ENCODE measurements at places on chromosomes 5 and 9. TPM values are rescaled to one million over a fixed set of nuclear protein-coding genes. Genes with fewer than 3 reads are reported as not detected.

- peaks cover 79% of the 10 kb centered on the region for H3K36me3 ChIP-seq
- no peaks in the 10 kb centered on the region for H3K27me3 ChIP-seq
- DNase-seq: peak; percentile 63
- H3K27ac ChIP-seq: peak overlapping the region; percentile 75
- peak overlapping the region; percentile 32 for H3K4me3 ChIP-seq
- peaks cover 77% of the 10 kb centered on the region for H3K4me1 ChIP-seq
These were observed 9.8 kb downstream of the SUB1 start for GRCh38 chr5:32595118-32595517.

- H3K27ac ChIP-seq: peak overlapping the region; percentile 95
- H3K27me3 ChIP-seq: peaks cover 8% of the 10 kb centered on the region
- H3K4me1 ChIP-seq: peaks cover 60% of the 10 kb centered on the region
- peak; percentile 92 for DNase-seq
- peaks cover 2% of the 10 kb centered on the region for H3K36me3 ChIP-seq
These were observed 55.2 kb upstream of the NEK6 start for GRCh38 chr9:124202447-124202971.

GRCh38 chr9:130417602-130418001 is 27.2 kb upstream of the ASS1 start:
- no peak for DNase-seq
- H3K27ac ChIP-seq: no peak overlapping the region
- no peak overlapping the region for H3K4me3 ChIP-seq
- no peaks in the 10 kb centered on the region for H3K36me3 ChIP-seq
- H3K27me3 ChIP-seq: peaks cover 13% of the 10 kb centered on the region

DNA sequence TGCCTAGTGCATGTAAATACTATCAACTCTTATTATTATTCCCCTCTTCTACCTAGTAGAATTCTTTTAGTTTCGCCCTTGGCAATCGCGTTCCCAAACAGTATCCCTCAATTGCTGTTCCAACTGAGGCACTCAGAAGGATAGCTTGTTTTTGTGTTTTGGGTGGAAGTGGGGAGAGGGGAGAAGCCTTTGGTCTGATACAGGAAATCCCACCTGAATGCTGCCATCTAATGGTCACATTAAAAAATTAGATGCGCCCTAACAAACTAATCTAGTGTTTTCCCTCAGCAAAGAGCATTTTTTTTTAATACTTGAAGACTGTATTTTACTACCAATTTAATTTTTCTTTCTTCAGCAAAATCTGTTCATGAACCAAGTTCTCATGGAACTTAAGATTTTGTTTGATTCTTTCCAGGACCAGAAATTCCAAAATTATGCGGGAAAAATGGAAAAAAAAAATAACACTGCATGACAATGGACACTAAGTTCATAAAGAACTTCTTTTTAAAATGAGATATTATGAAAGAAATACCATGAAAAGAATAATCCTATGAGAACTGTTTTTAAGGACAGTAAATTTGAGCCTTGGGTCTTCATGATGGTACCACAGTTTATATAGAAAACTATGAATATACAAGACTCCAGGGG is 22.2 kb upstream of the GLDC start:
- H3K4me3 ChIP-seq: no peak overlapping the region
- H3K36me3 ChIP-seq: no peaks in the 10 kb centered on the region
- no peak overlapping the region for H3K27ac ChIP-seq
- H3K4me1 ChIP-seq: peaks cover 3% of the 10 kb centered on the region
- H3K27me3 ChIP-seq: peaks cover 4% of the 10 kb centered on the region
- DNase-seq: no peak

DNA sequence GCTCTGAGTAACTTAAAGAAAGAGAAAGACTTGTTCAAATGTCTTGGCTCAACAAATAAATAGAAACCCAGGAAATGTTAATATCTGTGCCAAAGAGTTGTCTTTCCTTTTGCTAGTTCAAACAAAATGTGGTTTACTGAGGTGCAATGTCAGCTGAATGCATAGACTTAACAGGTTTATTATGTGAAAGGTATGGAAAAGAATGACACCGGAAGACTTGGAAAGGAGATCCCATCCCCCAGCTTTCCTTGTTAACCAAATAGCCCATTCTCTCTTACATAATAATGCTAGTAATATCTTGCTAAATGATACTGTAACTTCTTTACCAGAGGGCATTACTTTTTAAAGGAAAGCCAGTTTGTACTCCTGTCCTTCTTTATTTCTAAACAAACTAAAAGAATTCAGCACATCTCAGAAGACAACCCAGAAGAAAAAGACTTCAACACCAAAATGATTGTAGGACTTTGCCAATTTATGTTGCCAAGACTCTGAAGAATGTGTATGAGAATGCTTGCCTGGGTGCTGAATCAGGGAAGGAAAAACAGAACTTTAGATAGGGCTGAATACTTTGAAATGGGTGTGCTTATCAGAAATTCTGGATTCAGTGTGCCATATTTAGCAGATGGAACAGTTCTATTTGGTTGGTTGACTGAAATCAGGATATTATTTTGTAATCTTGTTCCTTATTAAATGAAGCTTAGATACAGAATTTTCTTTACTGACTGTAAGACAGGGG is 344.1 kb downstream of the TMEM38B start:
- no peak overlapping the region for H3K4me3 ChIP-seq
- no peak for DNase-seq
- no peak overlapping the region for H3K27ac ChIP-seq
- H3K4me1 ChIP-seq: no peaks in the 10 kb centered on the region
- H3K36me3 ChIP-seq: no peaks in the 10 kb centered on the region

GRCh38 chr5:178474562-178475184 is 115.5 kb downstream of the COL23A1 start:
- peaks cover 4% of the 10 kb centered on the region for H3K4me1 ChIP-seq
- H3K36me3 ChIP-seq: no peaks in the 10 kb centered on the region
- H3K4me3 ChIP-seq: no peak overlapping the region
- DNase-seq: no peak
- H3K27me3 ChIP-seq: no peaks in the 10 kb centered on the region

GRCh38 chr5:122493091-122494021 is 181.3 kb downstream of the SNCAIP start:
- no peaks in the 10 kb centered on the region for H3K4me1 ChIP-seq
- no peaks in the 10 kb centered on the region for H3K36me3 ChIP-seq
- no peak overlapping the region for H3K27ac ChIP-seq
- H3K27me3 ChIP-seq: no peaks in the 10 kb centered on the region
- DNase-seq: no peak

DNA sequence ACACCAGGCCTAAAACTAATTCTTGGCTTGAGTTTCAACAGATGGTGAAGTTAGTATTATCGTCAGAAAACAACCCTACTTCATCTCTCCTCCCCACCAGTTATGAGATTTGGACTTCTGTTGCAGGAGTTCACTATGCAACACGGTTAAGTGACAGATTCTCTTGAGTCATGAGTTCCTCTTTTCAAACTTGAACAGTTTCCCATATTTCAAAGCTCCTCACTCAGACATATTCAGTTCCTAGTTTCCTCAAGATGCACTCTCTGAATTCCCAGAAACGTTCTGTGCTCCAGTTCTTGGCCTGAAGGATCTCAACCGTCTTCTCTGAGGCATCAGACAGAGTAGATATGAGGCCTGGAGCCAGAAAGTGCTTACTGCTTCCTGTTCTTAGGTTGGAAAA is 7.3 kb upstream of the PTGER4 start:
- H3K27me3 ChIP-seq: no peaks in the 10 kb centered on the region
- H3K4me1 ChIP-seq: peaks cover 49% of the 10 kb centered on the region
- H3K27ac ChIP-seq: no peak overlapping the region
- H3K4me3 ChIP-seq: no peak overlapping the region
- no peak for DNase-seq

DNA sequence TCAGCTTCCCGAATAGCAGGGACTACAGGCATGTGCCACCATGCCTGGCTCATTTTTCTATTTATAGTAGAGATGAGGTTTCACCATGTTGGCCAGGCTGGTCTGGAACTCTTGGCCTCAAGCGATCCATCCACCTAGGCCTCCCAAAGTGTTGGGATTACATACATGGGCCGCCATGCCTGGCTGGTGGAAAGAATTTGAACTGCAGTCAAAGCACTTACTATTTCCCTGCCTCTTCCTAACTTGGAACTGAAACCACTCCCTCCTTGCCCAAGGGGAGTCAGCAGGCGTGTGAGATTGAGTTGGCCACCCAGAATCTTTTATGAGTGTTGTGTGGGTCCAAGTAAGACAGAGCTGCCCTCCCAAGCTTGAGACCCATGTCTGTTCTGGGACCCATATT is 86.1 kb upstream of the PTPN3 start:
- no peaks in the 10 kb centered on the region for H3K36me3 ChIP-seq
- H3K4me3 ChIP-seq: no peak overlapping the region

GRCh38 chr5:142819292-142819691 is 49.1 kb downstream of the ARHGAP26 start:
- H3K36me3 ChIP-seq: peaks cover 9% of the 10 kb centered on the region
- peaks cover 64% of the 10 kb centered on the region for H3K4me1 ChIP-seq
- H3K27ac ChIP-seq: no peak overlapping the region
- H3K4me3 ChIP-seq: no peak overlapping the region
- no peaks in the 10 kb centered on the region for H3K27me3 ChIP-seq
- no peak for DNase-seq

GRCh38 chr9:123033864-123034601 is 566 bp downstream of the GPR21 start:
- peaks cover 6% of the 10 kb centered on the region for H3K36me3 ChIP-seq
- no peaks in the 10 kb centered on the region for H3K27me3 ChIP-seq
- H3K27ac ChIP-seq: no peak overlapping the region
- no peak for DNase-seq
- no peaks in the 10 kb centered on the region for H3K4me1 ChIP-seq

- no peak overlapping the region for H3K4me3 ChIP-seq
- no peak overlapping the region for H3K27ac ChIP-seq
- DNase-seq: peak; percentile 46
- peaks cover 45% of the 10 kb centered on the region for H3K27me3 ChIP-seq
- peaks cover 14% of the 10 kb centered on the region for H3K4me1 ChIP-seq
These were observed 50.8 kb downstream of the ADAMTS12 start for GRCh38 chr5:33840927-33841547.

- peak overlapping the region; percentile 17 for H3K27ac ChIP-seq
- peak overlapping the region; percentile 69 for H3K4me3 ChIP-seq
- no peaks in the 10 kb centered on the region for H3K36me3 ChIP-seq
These were observed 7.9 kb downstream of the CCL21 start for GRCh38 chr9:34701769-34702736.

DNA sequence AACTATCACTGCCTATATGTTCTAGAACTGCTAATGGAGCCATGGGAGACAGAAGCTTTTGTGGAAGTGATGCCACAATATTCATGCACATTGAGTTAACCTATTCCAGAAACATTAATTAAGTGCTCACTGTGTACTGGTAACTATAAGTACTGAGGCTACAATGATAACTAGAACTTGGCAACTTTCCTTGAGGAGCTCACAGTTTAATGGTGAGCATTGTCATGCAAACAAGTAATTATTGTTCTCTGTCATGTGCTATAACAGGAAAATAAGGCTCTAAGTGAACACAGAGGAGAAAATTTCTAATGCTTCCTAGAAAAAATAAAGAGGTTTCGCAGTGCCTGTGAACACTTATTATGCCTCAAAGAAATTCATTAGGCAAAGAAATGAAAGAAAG is 142.2 kb downstream of the BAAT start:
- no peaks in the 10 kb centered on the region for H3K36me3 ChIP-seq
- no peak for DNase-seq
- H3K27ac ChIP-seq: no peak overlapping the region
- H3K4me3 ChIP-seq: no peak overlapping the region
- H3K27me3 ChIP-seq: peaks cover 3% of the 10 kb centered on the region

GRCh38 chr5:96292582-96293247 is 140.3 kb downstream of the PCSK1 start:
- DNase-seq: no peak
- H3K27me3 ChIP-seq: peaks cover 4% of the 10 kb centered on the region
- H3K4me3 ChIP-seq: no peak overlapping the region
- no peak overlapping the region for H3K27ac ChIP-seq

- no peak overlapping the region for H3K27ac ChIP-seq
- DNase-seq: no peak
- no peak overlapping the region for H3K4me3 ChIP-seq
- H3K27me3 ChIP-seq: peaks cover 2% of the 10 kb centered on the region
- no peaks in the 10 kb centered on the region for H3K4me1 ChIP-seq
- no peaks in the 10 kb centered on the region for H3K36me3 ChIP-seq
These were observed 29.7 kb upstream of the SLC1A3 start for GRCh38 chr5:36576721-36577120.

DNA sequence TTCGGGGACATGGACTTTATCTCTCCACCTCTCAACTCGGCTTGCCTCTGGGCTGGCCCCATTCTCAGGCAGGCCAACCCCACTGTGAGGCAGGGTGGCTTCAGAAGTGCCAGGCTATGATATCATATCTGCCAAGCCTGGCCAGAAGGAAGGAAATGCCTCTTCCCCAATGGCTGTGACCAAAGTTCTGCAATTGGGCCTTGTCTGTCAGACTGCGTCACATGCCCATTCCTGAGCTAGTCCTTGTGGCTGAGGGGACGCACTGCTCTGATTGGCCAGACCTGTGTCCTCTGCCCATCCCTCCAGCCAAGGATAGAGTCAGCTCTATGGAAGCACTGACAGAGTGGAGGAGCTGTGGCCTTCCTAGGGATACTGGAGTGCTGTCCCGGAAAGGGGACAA is 11.9 kb downstream of the SMIM23 start:
- no peak overlapping the region for H3K27ac ChIP-seq
- no peaks in the 10 kb centered on the region for H3K36me3 ChIP-seq
- peaks cover 4% of the 10 kb centered on the region for H3K27me3 ChIP-seq
- no peak overlapping the region for H3K4me3 ChIP-seq
- DNase-seq: no peak
- no peaks in the 10 kb centered on the region for H3K4me1 ChIP-seq

ARL14EPL gene
- total RNA-seq: not detected

CTSV gene
- total RNA-seq: 0.28 TPM

MRNIP gene
- total RNA-seq: 21.4 TPM

GFI1B gene
- total RNA-seq: not detected

CAPSL gene
- not detected for total RNA-seq

INSL6 gene
- not detected for total RNA-seq

PIP5K1B gene
- 23.2 TPM for total RNA-seq

SPEF2 gene
- 14.1 TPM for total RNA-seq

CNTNAP3B gene
- not detected for total RNA-seq

COL23A1 gene
- 0.19 TPM for total RNA-seq

EEIG1 gene
- 60.8 TPM for total RNA-seq

HAVCR2 gene
- total RNA-seq: 51.9 TPM

MUSK gene
- total RNA-seq: not detected

MAMDC4 gene
- 15.5 TPM for total RNA-seq

All from activated CD8-positive, alpha-beta memory T cell treated with anti-CD3 and anti-CD28 coated beads, Interleukin-2, amount 10 ng/mL, durations not matched to agents 7 days and 5 days (primary cell).